Activated CD4-positive, CD25-positive, alpha-beta regulatory T cell treated with anti-CD3 and anti-CD28 coated beads, Interleukin-2, amount 50 U/mL, for 24 hours (primary cell): ENCODE measurements at places on chromosomes 5 and 9.

DNA sequence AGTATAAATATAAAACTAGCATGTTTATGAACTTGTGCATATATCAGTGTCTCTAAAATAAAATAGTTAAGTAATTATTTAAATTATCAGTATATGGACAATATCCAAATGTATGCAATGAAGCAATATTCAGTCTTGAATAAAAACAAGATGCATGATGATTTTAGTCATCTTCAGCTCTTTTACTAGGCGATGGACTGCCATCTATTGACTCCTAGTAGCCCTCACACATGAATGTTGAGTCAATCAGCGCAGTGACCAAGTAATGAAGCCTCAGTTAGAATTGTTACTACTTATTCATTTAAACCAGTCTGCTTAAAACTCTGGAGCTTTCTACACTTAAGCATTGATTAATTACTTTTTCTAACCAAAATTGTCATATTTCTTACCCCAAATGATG, 92.9 kb upstream of the GRHPR start:
- ATAC-seq = peak; percentile 55

GRCh38 chr5:43685252-43685950, 82.4 kb downstream of the NNT start:
- ATAC-seq = no peak

- no peak for ATAC-seq
Measured at GRCh38 chr9:112532427-112532826, 45.8 kb downstream of the KIAA1958 start.

DNA sequence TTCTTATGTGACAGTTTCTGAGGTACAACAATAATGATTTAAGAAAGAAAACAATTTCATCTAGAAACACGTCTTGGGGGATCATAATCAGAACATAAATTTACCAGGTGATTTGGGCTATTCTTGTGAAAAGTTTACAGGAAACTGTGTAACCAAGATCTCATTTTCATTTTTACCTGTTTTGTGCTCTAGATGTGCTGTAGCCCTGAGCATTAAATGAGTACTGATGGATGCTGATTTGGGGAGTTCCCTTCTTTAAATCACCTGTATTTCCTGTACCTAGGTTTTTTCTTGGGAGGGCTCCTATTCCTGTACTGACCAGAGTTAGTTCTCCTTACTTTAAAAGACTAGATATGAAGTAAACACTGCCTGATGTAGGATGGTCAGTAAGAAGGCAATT, 12.7 kb downstream of the MATR3 start:
- ATAC-seq = peak; percentile 54

DNA sequence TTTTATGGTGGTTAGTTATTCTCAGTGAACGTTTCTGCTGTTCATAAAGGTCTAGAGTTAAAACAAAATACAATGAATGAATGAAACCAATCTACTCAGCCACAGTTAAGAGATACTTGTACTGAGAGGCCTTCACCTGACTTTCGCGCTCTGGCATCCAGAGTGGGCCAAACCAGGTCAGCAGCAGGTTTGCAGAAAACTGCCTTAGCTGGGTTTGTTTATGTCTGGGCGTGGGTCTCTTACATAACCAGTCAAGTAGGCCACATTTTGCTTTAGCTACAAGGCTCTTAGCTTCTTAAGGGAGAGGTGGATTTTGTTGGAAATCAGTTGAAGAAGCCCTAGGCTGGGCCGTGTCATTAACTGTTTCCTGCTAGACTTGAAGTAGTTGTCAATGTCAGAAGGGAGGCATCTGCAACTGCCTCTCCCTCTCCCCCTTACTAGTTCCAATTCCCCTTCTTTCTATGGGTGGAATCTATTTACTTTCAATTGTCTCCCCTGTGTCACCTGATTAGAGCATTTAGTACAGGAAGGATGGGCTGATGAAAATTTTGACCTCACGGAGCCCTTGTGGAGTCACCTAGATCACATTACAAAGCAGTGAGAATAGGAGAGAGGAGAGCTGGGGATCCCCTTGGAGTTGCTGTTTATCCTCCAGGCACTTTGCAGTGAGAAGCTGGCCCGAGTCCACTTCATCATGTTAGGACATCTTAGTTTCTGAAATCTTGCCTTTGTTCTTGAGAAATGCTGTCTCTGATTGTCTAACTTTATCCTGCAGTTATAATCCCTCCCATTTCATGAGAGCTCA, 200.5 kb downstream of the ARHGEF28 start:
- no peak for ATAC-seq

DNA sequence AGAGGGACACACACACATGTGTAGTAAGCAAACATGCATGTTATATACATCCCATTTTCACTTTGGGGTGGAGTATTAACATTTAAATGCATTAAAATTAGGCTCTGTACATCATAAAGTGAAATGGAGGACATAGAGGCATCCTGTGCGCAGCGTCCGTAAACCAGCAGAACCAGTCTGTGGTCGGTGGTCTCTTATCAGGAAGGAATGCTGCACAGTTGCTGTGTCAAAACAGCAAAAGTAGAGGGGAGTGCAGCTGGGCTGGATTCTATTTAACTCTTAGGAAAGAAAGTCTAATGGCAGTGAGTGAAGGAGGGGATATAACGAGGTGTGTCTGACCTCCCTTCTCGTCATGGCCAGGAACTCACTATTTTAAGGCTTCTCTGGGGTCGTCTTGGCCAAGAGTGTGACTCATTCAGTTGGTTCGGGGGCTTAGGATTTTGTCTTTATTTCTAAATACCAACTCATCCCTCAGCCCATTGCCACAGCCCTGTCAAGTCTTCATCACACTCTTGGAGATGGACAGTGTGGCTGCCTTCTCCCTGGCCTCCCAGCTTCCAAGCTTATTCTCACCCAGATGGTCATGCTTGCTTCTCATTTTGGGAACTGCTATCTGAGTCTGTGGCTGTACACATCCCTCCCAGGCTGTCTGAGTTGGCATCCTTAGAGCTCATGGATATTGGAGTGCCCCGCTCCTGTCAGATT, 20.1 kb upstream of the CXCL14 start:
- ATAC-seq = no peak

GRCh38 chr5:75716715-75717081, 539 bp downstream of the POC5 start:
- ATAC-seq = no peak

DNA sequence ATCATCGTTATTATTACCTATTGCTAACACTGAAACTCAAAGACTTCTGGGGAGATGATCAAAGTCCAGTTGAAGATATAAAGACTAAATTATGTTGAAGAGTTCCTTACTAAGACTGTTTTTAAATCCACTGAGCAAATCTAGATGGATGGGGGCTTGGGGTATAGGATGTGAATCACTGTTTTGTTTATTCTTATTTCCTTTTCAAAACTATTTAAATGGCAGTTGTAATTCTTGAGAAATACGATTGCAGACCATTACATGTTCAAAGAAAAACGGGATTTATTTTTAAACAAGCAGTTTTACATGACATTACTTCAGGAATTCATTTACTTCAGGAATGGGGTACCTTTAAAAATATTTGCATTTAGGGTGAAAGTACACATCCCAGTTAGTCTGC, 4.3 kb downstream of the RASGRF2 start:
- ATAC-seq = no peak

DNA sequence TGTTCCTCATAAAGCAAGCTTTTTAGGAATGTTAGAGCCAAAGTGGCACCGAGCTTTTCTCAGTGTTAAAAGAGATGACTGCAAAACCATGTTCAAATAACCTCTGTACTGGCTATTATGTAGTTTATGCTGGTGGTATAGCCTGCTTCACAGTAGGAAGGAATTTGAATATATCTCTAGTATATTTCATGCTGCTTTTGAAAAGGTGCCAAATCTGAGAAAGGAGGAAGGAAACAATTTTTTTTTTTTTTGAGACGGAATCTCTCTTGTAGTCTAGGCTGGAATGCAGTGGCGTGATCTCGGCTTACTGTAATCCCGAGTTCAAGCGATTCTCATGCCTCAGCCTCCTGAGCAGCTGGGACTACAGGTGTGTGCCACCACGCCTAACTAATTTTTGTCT, 13.5 kb downstream of the CREBRF start:
- ATAC-seq = no peak
